ENCODE measurements at places on chromosomes 16 and 17.
A peak's percentile ranks its signal among the peaks of the same experiment; 100 is the strongest.

- DNase-seq = no peak
These were observed 1.4 kb downstream of the NT5C start for GRCh38 chr17:75130059-75130631.

DNA sequence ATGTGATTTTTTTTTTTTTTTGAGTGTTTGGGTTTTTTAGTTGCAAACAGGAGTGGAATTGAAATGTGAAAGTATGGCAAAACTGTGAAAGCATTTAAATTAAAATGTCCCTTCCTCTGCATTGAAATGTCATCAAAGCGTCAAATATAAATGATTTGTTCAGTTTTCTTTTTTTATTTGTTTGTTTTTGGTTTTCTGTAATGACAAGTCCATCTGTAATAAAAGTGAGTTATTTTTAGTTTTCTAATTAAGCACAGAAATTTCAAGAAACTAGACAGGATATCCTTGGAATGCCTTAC, 1.9 kb upstream of the TOB1 start:
- no peak for DNase-seq

DNA sequence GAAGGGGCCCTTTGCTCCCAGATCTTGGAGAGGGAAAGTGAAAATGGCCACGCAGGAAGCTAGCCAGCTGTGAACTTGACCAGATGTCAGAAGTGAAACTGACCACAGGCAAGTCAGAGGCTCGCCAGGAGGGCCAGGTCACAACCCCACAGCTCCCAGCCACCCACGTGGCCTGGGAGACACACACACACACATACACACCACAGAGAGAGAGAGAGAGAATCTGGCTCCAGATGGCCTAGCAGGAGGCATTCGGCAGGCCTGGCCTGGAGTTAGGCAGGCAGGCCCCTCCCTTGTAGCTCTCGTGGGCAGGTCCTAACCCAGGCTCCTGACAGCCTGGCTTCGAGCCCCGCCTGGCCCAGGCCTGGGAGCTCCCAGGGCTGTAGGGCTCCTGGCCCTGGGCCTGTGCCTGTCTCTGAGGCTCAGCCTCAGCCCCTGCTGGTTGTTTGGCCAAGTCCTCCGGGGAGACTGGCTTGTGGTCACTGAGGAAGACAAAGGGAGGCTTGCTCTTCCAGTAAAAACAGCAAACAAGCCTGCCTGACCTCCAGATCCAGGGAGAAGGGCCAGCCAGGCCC, 20.2 kb downstream of the NGFR start:
- DNase-seq = peak; percentile 83

GRCh38 chr17:59851439-59852375, 41.0 kb downstream of the TUBD1 start:
- peak; percentile 50 for DNase-seq

GRCh38 chr16:10594312-10594950, 14.0 kb upstream of the EMP2 start:
- DNase-seq = peak; percentile 68

GRCh38 chr16:11631214-11631613, 37.0 kb upstream of the SNN start:
- DNase-seq = no peak

DNA sequence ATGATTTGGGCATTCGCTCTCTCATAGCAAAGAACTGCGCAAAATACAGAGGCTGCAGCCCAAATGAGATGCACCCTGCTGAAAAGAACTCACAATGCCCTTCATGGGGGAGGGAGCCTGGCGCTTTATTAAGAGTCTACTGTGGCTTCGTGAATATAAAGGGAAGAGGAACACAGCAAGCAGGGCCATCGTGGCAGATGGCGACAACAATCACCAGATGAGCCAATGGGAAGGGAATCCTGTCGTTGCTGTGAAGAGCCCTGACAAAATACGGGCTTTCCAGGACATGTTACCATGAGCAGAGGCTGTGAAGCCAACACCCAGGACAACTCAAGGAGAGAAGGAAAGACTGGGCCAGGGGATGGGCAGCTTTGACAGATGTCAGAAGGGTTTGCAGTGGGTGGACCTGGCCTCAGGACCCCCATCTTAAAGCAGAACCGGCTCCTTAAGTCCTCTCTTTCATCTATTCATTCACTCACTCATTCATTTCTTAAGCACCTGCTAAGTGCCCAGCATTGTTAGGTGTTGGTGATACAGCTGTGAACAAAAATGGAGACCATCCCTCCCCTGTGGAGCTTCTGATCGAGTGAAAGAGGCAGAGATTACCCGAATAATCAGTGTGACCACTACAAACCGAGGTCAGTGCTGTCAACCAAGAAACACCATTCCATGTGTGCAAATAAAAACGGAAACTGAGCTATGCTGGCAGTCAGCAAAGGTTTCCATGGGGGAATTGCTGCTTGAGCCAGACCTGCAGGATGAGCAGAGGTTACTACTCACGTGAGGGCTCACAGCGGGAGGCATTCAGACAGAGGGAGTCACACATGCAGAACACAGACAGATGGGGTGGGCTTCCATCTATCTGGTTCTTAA, 125.8 kb downstream of the DYNLRB2 start:
- no peak for DNase-seq

DNA sequence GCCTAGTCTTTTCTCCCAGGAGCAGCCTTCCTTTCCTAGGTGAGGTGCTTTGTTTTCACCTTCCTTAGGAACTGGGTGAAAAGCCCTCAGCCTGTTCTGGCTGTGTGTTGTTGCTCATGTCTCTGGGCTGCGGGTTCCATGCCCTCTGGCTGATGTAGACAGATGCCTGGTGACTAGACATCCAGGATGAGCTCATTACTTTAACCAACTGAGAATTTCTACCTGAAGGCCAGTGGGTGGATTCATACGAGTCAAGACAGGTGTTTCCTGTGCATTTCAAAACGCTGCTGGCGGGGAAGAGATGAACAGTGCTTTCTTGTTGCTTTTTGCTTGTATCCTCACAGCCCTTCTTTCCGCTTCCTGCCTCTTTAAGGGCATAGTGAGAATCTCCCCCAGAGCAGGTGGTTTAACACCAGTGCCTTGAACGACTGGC, 22.3 kb downstream of the SAP30BP start:
- no peak for DNase-seq

Data from mucosa of gallbladder (tissue), 1 donor.